Ascending aorta (tissue), 2 donors: ENCODE measurements at places on chromosomes 16 and 17. TPM values are rescaled to one million over a fixed set of nuclear protein-coding genes. Genes with fewer than 3 reads are reported as not detected.

GRCh38 chr16:89268987-89269735, 51.7 kb downstream of the ZNF778 start:
- DNase-seq, result no peak

DNA sequence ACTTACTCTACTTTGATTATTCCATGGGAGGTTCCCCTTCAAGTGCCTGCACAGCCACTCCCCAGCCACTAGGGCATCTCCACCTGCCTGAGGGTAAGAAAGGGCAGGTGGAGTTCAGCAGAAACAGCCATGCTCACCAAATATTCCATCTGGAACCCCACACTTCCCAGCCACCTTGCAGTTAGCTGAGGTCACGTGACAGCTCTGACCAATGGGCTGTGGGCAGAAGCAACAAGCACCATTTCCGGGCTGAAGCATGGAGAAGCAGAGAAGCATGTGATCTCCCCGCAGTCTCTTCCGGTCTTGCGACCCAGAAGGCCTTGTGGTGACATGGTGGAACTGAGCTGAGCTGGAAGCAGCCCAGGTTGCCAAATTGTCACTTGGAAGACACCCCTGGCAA, 108.6 kb downstream of the CCT6B start:
- no peak for DNase-seq

DNA sequence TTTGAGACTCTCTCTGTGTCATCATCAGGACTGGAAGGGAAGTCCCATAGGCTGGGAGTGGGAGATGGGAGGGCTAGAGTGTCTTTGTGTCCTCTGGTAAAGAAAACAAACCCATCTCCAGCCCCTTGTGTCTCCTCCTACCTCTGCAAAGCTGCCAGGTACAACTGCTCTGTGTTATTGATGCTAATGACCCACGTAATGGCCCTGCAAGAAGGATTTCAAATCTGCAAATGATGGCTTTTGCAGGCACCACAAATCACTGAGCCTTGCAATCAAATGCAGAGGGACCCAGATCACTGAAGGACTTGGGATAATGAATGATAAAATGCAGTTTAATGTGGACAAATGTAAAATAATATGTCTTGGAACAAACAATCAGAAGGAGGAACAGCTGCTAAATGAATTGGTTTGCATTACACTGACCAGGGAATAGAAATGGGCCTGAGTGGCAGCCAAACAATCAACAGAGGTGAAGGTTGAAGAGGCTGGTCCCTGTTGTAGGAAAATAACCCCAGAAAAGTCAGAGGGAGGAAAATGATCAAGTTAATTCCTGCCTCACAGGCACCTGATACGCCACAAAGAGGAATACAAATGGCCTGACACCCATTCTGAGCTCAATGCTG, 425.1 kb downstream of the UTP18 start:
- no peak for DNase-seq

GRCh38 chr16:84879569-84880487, 60.0 kb downstream of the CRISPLD2 start:
- DNase-seq, result no peak

FNDC8 gene
- total RNA-seq, result not detected

- no peak for DNase-seq
These were observed 118.9 kb upstream of the CHMP6 start for GRCh38 chr17:80872501-80873306.

DNA sequence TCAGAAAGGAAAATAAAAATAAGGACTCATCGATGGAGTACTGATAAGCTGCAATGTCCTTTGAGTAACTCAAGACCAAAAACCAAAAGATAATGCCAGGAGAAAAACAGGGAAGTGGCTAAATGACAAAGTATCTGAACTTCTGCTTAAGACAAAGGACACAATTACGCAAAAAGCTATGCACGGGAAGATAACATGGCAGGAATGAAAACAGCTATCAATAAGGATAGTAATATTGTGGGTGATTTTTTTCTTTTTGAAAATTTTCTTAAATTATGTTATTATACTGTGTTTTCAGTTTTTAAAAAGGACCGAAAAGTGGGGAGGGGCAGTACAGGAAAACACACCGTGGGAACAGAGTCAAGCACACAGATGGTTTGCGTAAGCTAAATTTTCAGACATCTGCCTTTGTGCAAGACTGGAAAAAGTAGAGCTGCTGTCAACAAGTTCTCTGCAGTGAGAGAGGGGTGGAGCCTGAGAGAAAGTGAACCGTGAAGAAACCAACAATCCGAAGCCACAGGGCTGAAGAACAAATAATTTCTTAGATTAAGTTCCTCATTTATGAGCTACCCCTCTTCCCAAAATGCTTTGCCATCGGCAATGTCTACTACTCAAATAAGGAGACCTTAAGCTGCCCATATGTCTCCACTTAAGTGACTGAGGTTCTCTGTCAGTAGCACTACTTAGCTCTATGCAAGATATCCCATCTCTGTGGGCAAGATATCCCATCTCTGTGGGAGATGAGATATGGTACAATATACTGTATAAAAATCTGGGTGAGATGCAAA, 99.9 kb upstream of the CORO6 start:
- DNase-seq, result peak; percentile 25

GRCh38 chr17:6496640-6497441, 52.6 kb downstream of the PIMREG start:
- no peak for DNase-seq

- DNase-seq, result no peak
These were observed 166.4 kb downstream of the CEP112 start for GRCh38 chr17:66025551-66025950.

TEX19 gene
- not detected for total RNA-seq

HAGHL gene
- 9.7 TPM for total RNA-seq

DNA sequence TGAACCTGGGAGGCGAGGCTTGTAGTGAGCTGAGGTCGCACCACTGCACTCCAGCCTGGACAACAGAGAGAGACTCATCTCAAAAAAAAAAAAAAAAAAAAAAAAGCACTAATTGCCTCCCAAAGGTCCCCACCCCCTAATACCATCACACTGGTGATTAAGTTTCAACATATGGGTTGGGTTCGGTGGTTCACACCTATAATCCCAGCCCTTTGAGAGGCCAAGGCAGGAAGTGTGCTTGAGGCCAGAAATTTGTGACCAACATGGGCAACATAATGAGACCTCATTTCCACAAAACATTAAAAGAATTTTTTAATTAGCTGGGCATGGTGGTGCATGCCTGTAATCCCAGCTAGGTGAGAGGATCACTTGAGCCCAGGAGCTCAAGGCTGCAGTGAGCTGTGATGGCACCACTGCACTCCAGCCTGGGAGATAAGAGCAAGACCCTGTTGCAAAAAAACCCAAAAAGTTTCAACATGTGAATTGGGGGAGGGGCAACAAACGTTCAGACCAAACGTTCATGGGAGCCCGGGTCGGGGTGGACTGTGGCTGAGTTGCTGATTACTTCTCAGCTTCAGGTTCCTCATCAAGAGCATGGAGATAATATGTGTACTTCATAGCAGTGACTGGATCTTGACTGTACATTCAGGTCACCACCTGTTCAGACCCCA, 62.1 kb upstream of the NOL11 start:
- DNase-seq, result no peak

DNA sequence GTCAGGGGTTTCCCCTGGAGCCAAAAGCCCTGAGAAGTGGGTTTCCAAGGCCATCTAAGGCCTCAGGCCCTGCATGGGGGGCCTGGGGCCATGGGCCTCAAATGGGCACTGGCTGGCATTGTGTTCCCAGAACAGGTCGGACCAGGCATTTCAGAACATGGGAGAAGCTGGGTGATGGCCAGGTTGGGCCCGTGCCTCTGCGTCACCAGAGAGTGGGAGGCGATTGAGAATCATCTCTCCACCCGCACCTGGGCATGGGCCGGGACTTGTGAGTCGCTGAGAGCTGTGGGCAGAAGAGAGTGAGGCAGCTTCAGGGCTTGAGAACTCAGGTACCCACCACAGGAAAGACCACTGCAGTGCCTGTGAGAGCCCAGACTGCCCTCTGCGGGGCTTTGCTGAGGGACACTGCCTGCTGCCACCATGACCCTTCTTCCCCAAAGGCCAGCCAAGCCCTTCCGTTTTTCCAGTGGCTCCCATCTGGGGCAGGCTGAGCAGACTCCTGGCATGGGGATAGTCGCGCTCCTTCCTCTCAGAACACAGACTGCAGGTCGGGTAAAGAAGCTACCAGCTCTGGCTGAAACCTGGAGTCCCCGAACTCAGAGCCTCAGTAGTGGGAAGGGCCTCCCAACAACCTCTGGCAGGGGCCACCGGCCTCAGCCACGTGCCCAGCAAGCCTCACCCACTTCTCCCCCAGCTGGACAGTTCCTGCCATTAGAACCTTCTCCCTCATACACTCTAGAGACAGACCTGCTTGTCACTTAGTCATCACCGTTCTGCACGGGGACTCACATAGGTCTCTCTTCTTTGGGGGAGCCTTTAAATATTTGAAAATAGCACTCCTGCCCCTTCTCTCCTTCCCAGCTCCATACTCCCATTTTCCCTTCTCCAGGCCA, 1.6 kb downstream of the RAB11FIP4 start:
- peak; percentile 28 for DNase-seq

DNA sequence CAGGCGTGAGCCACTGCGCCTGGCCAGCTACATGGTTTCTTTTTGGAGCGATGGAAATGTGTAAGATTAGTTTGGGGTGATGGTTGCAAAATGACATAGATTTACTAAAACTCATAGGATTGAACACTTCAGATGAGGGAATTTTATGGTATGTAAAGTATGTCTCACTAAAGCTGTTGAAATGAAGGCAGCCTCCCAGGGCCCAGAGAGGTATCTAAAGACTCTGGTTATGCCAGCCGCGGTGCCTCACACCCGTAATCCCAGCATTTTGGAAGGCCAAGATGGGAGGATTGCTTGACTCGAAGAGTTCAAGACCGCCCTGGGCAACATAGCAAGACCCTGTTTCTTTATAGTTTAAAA, 254.9 kb downstream of the PARN start:
- DNase-seq, result no peak

KRTAP3-1 gene
- not detected for total RNA-seq
